ENCODE measurements at places on chromosomes 2 and 18.

DNA sequence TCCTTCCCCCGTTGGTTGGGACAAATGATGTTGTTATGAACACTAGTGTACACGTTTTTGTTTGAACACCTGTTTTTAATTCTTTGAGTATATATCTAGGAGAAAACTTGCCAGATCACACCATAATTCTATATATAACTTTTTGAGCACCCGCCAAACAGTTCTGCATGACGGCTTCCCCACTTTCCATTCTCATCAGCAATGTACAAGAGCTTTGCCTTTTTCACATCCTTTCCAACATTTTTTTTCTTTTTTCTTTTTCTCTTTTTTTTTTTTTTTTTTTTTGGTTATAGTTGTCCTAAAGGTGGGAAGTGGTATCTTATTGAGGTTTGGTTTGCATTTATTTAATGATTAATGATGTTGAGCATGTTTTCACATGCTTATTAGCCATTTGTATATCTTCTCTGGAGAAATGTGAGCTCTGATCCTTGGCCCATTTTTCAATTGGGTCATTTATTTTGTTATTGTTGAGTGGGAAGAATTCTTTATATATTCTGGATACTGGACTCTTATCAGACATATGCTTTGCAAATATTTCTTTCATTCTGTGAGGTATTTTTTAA is 86.9 kb upstream of the ZC3H15 start:
- no peak for DNase-seq

GRCh38 chr2:1256632-1257324 is 156.5 kb upstream of the TPO start:
- DNase-seq = no peak

DNA sequence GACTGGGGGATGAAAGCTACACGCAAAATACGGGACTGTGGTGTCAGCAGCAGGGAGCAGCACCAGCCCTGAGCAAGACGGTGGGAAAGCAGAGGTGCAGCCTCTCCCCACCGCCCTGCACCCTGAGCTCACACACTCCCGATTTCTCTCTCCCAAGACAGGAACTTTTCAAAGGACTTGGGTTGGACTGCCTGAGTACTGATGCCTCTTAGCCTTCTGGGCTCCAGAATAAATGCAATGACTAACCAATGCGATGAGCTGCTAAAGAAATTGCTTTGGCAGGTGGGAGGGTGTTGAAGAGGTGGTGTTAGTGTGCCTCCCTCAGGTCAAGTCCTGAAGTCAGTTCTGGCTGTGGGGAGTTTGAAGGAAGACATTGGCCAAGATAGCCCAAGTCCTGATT is 9.6 kb downstream of the TRIM54 start:
- DNase-seq = no peak

- no peak for DNase-seq
These were observed 2.7 kb upstream of the ZC3H8 start for GRCh38 chr2:112257575-112257974.

- DNase-seq = no peak
These were observed 32.3 kb upstream of the XDH start for GRCh38 chr2:31446848-31447247.

GRCh38 chr2:99181624-99182000 is 628 bp downstream of the MRPL30 start:
- DNase-seq = no peak

DNA sequence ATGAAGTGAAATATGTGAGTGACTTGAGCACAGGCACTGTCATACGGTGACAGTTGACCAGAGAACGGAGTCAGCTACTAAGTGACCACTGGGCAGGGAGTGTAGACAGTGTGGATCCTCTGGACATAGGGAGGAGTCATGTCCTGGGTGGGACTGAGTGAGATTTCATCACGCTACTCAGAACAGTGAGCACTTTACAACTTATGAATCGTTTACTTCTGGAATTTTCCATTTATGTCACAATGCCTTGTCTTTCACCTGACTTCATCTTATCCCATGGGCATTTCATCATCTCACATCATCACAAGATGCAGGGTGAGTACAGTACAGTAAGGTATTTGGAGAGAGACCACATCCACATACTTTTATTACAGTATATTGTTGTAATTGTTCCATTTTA is 29.0 kb downstream of the PTPRM start:
- no peak for DNase-seq

DNA sequence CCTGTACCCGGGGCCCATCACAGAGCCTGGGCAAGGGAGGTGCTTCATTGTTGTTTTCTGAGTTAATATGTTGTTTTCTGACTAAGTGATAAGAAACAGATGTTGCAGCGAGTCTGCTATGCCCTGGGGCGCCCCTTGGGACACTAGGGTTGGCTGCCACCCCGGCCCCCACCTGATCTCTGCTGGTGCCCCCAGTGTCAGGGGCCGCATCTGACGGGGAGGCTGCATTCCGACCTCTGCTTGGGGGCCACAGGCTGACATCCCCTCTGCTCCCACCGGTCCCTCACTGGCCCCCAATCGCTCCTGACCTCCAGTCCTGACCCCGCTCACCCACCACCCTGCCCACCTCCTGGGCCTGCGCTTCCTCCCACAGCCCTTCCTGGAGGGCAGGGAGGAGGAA is 65.9 kb downstream of the LONRF2 start:
- no peak for DNase-seq

- DNase-seq = no peak
These were observed 87.0 kb downstream of the WDR7 start for GRCh38 chr18:56738184-56738583.

- no peak for DNase-seq
These were observed 41.6 kb downstream of the ZBTB7C start for GRCh38 chr18:48367557-48367956.

DNA sequence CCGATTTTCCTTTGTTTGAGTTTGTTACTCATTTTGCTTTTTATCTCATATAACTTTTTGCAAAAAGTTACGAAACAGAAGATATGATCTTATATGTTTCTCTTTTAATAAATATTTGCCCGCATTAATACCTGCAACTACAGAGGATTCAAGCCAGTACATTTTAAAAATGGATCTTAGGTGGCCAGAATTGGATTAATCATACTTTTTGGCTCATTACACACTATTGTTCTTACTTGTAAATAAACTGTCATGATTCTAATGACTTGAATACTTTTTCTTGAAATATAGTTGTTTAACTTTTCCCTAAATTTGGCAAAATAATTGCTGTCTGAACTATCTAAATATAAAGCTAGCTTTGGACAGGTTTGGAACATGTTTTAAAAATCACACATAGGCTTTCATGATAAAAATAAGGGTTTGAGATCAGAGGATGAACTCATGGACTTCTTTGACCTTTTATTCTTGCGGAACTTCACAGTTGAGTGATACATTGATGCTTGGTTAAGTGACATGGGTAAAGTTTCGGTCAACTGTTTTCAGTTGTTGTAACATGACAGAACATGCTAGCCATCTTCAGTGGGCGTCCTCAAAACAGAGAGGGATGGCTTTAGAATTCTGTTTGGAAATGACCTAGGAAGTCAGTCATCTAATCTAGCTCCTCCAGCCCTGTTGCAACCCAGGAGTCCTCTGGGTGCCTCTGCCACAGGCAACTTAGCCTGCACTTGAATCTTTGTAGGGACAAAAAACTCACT is 44.5 kb downstream of the LTBP1 start:
- no peak for DNase-seq

GRCh38 chr2:168687314-168687713 is 115.1 kb upstream of the NOSTRIN start:
- no peak for DNase-seq

All from stimulated activated CD4-positive, alpha-beta T cell treated with anti-CD3 and anti-CD28 coated beads, Interleukin-15, amount 100 ng/mL, for 1 hour (primary cell).